NCI-H1092 treated with DMSO at 0.1 percent for 48 hours (cell line): ENCODE measurements at places on chromosomes 2 and 18.

DNA sequence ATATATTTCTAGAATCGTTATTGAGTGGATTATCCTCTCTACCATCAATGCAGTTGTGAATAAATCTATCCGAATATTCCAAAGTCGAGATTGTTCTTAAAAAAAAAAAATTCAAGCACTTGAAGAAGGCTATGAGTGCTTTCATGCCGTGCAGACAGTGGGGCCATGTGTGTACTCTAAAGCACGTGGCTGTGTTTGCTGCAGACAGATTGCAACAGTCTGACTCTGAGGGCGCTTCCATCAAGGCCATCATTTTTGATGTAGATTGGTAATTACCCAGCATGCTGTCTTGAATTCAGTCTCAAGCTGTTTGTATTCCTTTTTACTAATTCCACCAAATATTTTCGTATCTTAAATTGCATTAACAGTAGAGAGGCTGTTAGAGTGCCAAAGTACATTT lies 325.9 kb upstream of the LINC00305 start:
- DNase-seq = peak; percentile 15

DNA sequence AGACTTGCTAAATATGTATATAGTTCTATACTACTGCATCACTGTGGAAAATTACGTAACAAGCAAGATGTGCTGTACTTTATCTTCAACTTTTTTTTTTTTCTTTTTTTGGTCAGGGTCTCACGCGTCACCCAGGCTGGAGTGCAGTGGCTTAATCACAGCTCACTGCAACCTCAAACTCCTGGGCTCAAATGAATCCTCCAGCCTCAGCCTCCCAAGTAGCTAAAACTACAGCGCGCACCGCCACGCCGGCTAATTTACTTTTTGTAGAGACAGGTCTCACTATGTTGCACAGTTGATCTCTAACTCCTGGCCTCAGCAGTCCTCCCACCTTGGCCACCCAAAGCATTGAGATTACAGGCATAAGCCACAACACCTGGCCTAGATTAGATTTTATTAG lies 68.0 kb downstream of the COX7A2L start:
- DNase-seq = no peak

DNA sequence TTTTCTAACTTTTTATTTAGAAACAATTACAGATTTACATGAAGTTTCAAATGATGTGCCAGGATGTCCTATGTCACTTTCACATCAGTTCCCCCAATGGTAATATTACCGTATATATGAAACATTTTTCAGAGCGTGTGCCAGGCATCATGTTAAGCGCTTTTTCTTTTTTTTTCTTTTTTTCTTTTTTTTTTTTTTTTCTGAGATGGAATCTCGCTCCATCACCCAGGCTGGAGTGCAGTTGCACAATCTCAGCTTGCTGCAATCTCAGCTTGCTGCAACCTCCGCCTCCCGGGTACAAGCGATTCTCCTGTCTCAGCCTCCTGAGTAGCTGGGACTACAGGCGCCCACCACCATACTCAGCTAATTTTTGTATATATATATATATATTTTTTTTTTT lies 5.6 kb upstream of the PPP4R1 start:
- DNase-seq = no peak

- no peak for DNase-seq
Observed at GRCh38 chr2:214482728-214483127, 71.9 kb downstream of the VWC2L start.

DNA sequence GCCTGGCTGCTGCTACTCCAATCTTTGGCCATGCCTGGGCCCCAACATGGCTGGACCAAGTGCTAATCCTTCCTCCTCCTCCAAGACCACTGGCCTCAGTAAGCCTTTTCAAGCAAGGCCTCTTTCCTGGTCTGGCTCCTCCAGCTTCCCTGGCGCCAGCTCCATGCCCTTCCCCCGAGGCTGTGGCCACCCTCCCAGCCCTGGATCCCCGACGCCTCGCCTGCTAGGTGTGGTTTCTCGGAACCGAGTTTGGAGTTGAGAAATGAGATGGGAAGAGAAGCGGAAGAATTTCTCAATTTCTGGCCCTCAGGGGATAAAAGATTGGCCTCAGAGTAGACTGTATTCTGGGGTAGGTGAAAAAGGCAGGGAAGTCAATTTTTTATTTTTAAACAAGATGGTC lies 46.4 kb downstream of the ADCY3 start:
- DNase-seq = no peak

DNA sequence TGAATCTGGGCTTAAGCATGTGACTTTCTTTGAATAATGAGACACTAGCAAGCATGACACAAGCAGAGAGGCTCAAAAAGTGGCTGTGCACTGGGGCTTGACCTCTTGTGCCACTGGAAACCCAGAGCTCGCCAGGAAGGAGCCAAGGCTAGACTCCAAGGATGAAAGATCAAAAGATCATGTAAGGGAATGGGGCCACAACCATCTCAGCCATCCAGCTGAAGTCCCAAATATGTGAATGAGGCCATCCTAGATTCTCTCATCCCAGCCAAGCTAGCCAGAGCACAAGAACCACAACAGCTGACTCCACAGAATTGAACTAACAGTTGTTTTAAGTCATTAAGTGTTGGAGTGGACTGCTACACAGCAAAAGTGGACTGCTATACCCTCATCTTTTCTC lies 288.1 kb downstream of the CCDC178 start:
- no peak for DNase-seq
